ENCODE measurements at places on chromosomes 1 and 21.

DNA sequence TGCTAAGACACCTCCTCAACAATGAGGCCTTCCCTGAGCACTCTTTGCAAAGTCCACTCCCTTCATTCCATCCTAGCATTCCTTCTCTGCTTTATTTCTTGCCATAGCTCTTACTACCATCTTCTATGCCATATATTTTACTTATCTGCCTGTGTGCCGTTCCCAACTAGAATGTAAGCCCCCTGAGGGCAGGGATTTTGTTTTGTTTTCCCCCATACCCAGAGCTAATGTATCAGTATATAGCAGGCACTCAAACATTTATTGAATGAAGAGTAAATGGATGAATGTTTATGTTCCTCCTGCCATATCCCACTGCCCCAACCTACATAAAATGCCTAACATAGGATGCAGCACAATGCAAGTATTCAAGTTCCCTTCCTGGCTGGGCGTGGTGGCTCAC, 14.9 kb upstream of the PPP1R15B start:
- no peak for DNase-seq

DNA sequence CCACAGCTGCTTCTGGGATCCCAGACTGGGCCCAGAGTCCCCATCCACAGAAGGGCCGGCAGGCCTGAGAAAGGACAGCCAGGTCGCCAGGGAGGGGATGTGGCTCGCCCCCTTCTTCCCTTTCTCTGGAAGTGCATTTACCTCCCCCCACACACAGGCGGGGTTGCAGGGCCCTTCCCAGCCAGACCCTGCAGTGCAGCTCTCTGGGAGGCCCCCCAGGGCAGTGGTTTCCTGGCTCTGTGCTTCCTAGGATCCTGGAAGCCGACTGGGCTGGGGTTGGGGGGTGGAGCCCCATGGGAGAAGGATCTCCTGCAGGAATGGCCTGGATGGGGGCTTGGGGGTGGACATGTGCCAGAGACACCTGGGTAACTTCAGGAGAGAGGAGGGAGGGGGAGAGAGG, 4.2 kb upstream of the COL6A1 start:
- DNase-seq: no peak

DNA sequence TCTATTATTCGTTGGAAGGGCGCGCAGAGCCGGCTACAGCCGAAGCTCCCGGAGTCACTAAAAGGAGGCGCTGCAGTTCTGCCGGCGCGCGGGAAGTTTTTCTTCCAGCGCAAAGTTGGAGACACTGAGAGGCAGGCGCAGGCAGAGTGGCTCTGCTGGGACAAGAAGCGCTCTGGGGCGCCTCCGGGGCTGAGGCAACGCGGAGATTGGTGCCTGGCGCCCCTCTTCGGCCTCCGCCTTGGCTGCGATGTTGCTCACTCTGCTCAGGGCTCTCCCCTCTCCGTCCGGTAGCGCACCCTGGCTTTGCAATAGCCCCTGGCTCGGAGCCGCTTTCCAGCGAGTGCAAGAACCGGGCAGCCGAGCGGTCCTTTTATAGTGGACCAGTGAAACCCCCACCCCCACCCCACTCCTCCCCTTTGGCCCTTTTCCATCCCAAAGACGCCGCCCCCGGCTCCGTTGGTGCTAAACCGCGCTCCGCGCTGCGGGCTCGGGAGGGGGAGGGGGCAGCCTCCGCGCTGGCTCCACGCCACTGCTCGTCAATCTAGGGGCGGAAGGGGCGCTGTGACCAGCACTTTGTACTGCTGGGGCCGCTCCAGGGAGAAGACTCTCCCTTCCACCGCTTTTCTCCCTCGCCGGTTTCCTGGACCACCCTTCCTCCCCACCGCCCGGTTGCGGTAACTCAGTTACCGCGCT, at the start of gene ADAMTS1:
ADAMTS1 (minus strand) TSS at position 344 of the 693 bp plus-strand sequence. CDS start 455 bp downstream, outside the sequence.
- no peak for DNase-seq

GRCh38 chr1:234111458-234112142, 207.1 kb downstream of the SLC35F3 start:
- DNase-seq: no peak

DNA sequence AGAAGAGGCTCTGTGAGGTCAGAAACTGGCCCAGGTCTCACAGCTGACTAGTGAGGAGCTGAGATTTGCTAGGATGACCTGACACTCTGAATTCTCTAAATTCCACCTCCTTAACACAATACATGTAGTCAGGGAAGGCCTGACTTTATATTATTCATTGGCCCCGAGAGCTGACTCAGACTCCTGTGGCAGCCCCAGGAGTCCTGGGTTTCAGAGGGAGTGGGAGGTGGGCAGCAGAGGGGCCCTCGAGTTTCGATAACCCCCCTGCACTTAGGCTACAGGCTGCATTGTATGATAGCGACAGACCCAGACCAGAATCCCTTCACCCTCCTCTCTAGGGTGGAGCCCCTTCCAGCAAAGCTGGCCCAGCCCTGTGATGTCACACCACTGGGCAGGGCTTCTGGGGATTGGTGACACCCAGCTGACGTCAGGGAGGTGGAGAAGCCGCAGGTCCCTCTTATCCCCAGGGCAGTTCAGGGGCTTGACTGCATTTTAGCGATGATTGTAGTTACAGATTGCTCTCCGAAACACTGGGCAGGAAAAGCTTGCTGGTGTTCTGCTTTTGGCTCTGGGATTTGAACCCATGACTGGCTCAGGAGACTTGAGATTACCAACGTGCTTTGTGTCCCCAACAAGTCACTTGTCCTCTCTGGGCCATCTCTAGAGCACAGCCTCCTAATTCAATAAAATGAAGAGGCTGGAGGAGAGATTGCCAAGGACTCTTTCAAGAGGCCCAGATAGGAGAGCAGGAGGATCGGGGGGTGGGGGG, 17.0 kb upstream of the GPR37L1 start:
- no peak for DNase-seq

DNA sequence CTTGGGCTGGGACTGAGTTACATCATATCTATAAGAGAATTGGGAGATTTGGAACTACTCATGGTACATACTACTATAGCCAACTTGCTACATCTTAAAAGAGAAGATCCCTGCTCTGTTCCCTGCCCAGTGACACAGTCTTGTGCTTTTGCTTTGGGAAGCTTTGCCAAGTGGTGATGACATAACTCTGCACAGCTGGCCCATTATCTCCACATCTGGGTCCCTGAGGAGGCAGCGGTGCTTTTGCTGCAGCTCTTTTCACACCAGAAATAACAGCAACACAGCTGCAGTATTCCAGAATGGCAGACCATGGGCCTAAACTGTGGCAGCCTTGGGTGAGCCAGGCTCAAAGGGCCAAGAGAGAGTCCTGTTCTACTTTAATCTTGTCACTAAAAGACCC, 296.0 kb downstream of the HHAT start:
- no peak for DNase-seq

GRCh38 chr1:152870831-152871730, 7.0 kb upstream of the SMCP start:
- no peak for DNase-seq

- DNase-seq: peak; percentile 87
These were observed at the start of gene KMO for GRCh38 chr1:241532162-241532531. TSS of gene KMO (plus strand) at chr1:241532378. CDS start at chr1:241532445, 67 bp downstream.

GRCh38 chr1:112672009-112672408, 2.5 kb upstream of the MOV10 start:
- DNase-seq: no peak

GRCh38 chr1:53316424-53316765, 11.5 kb downstream of the LRP8 start:
- DNase-seq: no peak

GRCh38 chr1:91968334-91968733, 19.1 kb downstream of the BRDT start:
- no peak for DNase-seq

GRCh38 chr1:3809680-3810079, 13.4 kb upstream of the LRRC47 start:
- DNase-seq: no peak

DNA sequence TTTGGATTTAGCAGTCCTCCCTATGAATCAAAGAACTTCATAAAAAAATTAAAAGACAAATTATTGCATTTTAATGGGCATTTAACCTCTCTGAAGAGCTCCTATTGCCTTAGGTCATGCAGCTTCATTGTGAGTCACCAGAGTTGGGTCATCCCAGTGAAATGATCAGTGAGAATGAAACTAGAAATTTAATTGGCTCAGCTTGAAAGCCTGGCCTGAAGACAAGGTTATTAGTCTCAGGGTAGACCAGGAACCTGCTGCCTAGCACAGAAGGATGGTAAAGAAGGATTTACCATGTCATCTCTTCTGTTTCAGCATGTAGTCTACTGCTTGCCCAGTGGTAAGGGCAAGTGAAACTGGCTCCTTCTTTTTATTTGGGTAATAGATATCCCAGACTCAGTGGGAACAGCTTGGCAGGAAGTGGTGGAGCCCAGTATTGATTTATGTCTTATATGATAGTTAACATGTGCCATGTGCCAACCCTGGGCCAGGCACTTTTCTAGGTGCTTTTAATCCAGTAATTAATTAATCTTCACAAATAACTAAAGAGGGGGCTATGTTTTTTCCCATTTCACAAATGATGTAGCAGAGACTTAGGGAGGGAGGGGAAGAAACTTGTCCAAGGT, 23.6 kb downstream of the LAMC2 start:
- DNase-seq: peak; percentile 84

- DNase-seq: no peak
These were observed 4.6 kb upstream of the RNF186 start for GRCh38 chr1:19819701-19820100.

DNA sequence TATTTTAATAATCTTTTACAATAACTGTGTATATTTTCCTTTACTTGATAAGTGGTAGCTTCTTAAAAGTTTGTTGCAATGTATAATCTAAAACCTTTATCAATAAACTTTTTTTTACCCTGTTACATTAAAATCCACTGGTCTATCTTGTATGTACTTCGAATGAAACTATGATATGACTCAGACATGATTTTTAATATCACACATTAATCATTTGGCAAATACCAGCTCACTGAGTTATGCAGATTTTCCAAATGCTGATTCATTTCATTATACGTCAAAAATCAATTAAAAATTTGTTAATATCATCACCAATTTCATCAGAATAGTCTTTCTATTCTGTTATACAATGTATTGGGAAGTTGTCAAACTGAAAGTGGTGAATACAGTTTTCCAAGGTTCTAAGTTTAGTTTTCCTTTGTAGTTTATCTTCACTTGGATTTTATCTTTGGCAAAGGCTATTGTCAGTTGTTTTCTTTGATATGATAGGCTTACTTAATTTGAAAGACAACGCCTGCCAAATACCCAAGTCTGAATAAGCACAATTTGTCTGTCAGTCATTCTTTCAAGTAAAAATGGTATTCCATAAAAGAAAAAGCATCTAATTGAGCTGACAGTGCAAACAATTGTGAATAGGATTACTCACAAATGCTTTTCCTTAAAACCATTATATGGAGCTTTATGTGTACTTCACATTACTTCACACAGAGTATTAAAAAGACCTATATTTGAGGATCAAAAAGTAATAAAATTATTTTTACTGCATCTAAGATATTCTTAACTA, 127.0 kb downstream of the NME7 start:
- no peak for DNase-seq

- DNase-seq: peak; percentile 83
These were observed 8.6 kb upstream of the CALML6 start for GRCh38 chr1:1906185-1907097.

GRCh38 chr1:39048745-39049370, 22.7 kb downstream of the NDUFS5 start:
- no peak for DNase-seq

DNA sequence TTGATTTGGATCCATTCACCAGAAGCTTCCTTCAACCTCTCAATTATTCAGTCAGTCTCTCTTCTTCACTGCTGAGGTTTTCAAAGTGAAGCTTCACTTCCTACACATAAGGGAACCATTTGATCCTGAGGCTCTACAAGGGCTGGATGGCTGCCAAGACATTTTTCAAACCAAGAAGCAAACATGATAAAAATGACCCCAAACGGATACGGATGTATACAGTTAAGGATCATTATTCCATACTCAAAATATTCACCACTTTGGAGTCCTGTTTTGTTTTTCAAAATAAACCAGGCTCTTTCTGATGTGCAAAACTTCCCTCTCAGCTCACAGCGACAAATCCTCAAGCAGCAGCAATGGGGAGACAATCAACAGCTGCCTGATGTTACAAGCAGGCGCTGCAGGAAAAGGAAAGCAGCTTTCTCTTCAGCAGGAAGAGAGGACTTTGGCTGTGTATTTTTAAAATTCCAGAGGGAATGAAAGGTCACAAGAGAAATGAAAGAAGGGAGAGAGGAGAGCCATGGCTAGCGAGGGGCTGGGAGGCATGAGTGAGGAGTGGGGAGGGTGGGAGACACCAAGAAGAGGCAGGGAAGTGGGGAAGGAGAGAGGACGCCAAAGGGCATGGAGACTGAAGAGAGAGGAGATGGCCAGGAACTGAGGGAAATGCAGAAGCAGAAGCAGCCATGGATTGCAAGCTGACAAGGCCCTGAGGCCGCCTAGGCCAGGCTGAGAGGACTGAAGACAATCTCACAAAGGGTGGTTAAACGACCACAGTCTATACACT, 145.4 kb downstream of the SLC45A1 start:
- DNase-seq: peak; percentile 13

GRCh38 chr1:162756523-162756922, 34.0 kb upstream of the HSD17B7 start:
- no peak for DNase-seq

GRCh38 chr1:153354515-153355193, 3.0 kb upstream of the S100A9 start:
- DNase-seq: no peak

DNA sequence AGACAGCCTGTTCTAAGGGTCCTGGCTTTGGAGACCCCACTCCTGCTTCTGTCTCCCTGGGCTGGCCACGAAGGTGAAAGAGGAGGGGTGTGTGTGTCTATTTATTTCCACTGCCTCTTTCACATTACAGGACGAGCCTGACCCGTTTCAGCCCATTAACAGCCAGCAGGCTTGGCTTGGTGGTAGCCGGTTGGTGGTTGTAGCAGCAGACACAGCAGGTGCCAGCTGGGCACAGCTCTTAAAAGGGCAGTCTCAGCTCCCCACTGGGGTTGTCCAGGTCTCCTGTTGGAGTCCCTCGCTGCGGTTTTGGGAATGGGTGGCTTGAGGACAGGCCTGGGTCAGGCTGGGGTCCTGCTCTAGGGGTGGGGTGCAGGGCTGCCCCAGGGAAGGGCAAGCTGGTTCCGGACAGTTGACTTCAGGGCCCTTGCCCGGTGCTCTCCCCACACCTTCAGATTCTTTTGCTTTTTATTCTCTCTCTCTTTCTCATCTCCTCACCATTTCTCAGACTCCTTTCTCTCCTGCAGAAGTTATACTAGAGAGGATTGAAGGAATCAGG, 84.6 kb downstream of the ACTL8 start:
- DNase-seq: no peak

DNA sequence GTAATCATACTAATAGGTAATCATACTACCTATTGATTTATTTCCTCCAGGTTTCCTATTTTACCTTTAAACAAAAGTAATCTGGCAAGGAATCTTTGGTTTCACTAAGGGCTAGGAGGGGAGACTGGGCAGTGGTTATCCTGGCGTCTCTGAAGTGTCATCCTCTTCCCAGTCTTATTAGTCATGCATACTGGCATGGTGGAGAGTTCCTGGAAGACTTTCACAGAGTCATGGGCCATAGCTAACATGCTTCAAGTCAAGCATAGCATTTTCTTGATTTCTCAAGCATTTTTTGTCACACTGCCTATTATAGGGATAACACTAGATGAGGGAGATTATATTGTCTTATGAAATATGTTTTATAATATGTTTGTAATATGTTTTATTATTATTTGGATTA, 64.0 kb upstream of the ASB17 start:
- DNase-seq: no peak

- no peak for DNase-seq
These were observed 66.9 kb downstream of the PRDM16 start for GRCh38 chr1:3135744-3136455.
